ENCODE measurements at places on chromosomes 12 and 14.

GRCh38 chr12:102659200-102659911 lies 179.0 kb upstream of the IGF1 start:
- DNase-seq = no peak

DNA sequence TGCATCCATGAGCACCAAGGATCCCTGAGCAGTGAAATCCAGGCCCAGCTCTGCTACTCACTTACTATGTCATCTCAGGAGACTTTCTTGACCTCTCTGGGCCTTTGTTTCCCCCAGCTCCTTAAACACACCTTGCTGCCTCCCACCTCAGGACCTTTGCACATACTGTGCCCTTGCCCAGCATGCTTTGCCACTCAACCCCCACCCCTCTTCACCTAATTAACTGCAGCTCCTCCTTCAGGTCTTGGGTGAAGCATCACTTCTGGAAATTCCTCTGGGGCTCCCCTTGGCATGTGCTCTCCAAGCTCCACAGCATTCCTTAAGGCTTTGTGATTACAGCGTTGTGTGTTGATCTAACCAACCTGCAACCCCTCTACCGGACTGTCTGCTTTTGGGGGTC lies 15.9 kb downstream of the WSCD2 start:
- DNase-seq = no peak

DNA sequence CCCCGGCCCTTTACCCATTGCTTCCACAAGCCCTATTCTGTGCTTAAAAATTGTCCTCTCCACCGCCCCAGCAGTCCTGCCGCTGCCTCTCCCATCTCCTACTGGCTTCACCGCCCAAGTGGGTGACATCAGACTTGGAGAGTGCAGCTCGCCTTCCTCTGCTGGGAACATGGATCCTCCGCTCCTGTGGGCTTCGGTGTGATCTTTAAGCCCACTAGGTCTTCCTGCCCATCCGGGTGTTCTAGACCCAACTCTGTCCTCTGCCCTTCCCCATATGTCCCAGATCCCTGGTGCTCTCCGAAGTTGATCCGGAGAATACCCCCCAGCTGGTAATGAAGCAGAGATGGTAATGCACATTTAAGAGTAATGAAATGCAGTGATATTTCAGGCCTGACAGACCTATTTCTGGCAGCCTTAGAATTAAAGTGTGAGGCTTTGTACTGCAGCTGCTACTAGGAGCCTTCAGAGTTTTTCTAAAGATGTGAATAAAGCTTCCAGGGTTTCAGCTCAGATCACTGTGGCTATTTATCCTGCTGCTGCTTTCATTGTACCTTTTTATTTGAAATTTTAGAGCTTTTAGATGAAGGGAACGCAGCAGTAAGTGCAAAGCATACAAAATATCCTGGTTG lies 22.9 kb upstream of the CTDSP2 start:
- no peak for DNase-seq

GRCh38 chr12:8541562-8541961 lies 857 bp upstream of the CLEC4E start:
- DNase-seq = no peak

GRCh38 chr12:103546959-103547358 lies 40.1 kb upstream of the STAB2 start:
- no peak for DNase-seq

- DNase-seq = no peak
Observed at GRCh38 chr14:20219033-20219432, 4.5 kb upstream of the OR11H6 start.

- DNase-seq = no peak
Observed at GRCh38 chr12:121062391-121063045, 23.5 kb upstream of the OASL start.

DNA sequence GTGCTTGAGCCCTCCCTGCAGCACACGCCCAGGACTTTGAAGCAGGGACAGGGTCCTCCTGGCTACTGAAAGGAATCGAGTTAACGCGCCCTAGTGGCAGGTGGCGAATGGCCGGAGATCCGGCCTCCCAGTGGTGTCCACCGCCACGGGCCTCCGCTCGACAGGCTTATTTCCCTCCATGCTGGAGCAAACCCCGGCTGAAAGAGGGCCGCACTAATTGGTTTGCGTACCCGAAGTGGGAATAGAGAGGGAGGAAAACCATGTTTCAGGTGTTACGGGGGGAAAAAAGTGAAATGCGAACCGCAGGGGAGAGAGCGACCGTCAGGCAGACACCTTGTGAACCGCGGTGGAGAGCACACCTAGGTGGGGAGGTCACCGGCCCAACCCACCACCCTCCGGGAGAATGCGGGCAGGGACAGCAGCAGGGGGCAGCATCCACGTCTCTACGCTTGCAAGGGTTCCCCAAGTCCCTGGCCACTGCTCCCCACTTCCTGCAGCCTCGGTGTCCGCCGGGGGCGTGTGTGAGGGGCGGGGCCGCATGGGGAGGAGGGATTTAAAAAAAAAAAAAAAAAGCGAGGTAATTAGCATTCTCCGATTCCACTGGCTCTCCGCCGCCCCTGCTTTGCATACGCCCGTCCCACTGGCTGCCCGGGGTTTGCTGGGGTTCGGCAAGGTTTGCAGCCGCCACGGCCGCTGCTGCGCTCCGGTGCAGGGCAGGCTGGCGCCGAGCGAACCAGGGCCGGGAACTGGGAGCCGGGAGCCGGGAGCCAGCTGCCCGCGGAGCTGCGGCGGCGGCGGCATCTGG lies 224.6 kb upstream of the CRY1 start:
- peak; percentile 88 for DNase-seq

DNA sequence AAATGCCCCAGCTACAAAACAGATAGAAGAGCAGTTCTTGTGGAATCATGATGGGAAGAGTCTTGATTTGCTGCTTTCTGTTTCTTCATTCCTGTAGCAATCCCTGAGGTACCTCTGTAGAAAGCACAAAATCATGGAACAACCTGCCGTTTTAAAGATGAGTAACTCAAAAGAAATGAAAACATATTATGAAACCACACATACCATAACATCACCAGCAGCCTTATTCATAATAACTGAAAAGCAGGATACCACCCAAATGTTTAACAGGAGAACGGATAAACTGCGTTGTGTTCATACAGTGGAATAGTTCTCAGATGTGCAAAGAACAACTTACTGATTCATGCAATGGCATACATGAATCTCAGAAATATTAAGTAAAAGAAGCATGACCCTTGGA lies 188.1 kb downstream of the RGS6 start:
- DNase-seq = no peak

GRCh38 chr12:56626701-56627100 lies 3.4 kb downstream of the BAZ2A start:
- DNase-seq = no peak

DNA sequence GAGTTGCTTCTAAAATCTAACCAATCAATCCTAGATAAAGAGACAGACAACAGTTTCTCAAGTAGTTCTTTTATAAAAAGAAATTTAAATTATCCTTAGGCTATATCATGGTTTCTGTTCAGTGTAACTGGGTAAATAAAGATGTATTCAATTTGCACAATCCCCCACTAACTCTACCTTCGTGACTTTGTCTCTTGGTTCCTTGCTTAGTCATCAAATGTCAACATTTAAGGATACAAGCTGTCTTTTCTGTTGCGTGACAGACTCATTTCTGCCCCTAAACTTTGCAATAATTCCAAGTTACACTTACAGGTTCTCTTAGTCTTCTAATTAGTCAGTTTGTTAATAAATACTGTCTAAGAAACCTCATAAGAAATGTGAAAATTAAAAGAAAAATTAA lies 50.6 kb downstream of the SCAF11 start:
- no peak for DNase-seq

GRCh38 chr12:49623142-49623904 lies at the start of gene PRPF40B:
TSS of gene PRPF40B (plus strand) at chr12:49623561. CDS start at chr12:49623591, 30 bp downstream.
- peak; percentile 78 for DNase-seq

- DNase-seq = no peak
Observed at GRCh38 chr14:100530270-100531072, 56.7 kb downstream of the BEGAIN start.

DNA sequence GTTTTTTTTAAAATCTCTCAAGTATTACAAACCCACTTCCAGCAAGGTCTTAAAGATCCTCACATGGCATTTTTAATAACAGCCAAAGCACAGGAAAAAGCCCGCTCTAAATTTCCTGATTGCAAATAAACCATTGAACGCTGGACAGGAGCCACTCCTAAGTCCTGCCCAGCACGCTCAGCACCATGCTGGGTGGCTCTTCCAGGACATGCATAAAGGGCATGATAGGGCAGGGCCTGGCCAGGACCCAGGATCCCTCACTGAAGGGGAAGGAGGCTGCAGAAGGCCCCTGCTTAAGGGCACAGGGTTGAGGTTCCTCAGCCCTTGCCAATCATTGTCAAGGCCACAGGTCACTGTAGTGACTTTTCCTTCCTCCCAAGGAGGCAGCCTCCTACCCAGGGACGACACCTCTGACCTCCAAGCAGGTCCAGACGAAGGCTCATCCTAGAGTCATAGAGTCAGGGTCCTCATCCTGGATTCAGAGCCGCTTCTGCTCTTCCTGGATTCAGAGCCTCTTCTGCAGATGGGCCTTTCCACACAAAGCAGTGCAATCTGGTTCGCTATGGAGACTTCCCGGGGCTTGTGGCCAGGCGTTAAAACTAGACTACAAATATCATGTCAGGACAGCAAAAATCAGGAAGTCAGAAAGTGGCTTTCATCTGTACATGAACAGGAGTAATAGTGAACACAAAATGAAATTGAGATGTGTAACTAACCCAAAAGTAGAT lies 123.8 kb downstream of the GCH1 start:
- DNase-seq = no peak

All from amniotic stem cell (primary cell).